ENCODE measurements at places on chromosomes 2 and 18.

- DNase-seq, result no peak
Measured at GRCh38 chr2:39521876-39522517, 84.9 kb upstream of the MAP4K3 start.

GRCh38 chr2:112869258-112869842 is 32.8 kb upstream of the IL1B start:
- DNase-seq, result peak; percentile 28

DNA sequence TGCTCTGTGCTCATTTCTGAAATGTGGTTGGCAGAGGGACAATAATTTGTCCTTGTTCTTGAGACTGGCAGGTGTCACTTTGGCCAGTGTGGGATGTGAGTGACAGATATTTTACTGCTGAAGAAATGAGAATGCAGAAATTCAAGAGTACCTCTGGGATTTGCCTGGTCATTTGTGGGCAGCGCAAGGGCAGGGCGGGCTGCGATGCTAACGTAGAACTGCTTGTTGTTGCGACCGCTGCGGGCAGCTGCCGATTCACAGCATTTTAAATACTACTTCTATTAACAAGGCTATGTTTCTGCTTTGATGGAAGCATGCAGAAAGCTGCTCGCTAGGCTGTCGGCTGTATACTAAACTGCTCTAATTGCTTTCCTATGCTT is 268.6 kb downstream of the FIGN start:
- peak; percentile 67 for DNase-seq

DNA sequence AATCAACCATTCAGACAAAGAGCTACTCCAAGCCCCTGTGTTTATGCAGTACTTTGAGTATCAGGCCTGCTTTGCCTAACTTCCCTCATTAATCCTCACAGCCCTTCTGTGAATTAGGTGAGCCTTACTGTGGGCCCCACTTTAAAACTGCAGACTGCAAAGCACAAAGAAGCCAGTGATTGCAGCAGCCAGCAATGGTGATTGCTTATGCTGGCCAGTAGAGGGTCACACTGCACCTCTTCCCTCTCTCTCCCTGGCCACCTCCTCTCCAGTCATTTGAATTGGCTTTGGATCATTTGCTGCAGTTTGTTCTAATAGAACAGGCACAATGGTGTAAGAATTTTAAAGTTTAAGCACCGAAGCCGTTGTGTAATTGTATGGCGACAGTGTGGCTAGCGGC is 229.9 kb downstream of the AGPS start:
- peak; percentile 90 for DNase-seq

DNA sequence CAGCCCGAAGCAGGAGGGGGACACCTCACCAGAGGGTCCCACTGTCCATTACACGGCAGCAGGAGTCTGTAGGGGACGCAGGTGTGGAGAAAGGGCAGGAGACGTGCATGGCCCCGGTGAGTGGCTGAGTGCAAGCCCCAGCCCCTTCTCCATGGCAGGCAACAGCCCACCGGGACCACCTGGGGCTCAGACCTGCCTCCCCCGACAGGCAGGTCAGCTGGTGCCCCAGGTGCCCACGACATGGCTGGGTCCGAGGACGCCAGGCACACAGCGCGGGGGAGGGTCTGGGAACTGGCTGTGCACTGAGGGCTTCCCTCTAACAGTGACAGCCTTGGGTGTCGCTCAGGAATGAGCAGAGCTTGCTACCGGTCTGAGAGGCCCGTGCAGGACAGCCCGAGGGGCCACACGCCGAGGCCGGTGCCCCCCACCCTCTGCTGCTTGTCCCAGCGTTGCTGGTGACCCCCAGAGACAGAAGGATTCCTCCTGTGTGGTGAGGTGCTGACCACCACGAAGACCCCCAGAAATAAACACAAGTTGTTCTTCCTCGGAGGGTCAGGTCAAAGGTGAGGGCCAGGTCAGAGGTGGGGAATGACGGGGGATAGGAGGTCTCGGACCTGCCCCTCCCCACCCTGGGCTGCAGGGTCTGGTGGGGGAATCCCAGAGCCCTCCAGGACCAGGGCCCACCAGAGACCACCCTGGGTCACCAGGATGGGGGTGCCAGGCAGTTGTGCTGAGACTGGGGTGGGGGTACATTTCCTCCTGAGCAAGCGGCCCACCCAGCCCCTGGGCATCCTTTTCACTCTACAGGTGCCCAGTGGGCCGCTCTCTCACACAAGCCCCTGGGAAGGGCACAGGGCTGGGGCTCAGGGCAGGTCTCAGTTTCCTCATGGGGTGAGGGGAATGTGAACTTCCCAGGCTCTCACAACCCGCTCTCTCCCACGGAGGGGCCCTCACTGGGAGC is 50.6 kb downstream of the SLC66A2 start:
- DNase-seq, result no peak
